Upper lobe of left lung (tissue), 6 donors: ENCODE measurements at places on chromosomes 1 and 21.

- DNase-seq = no peak
Observed at GRCh38 chr21:46171585-46171984, 12.7 kb downstream of the SPATC1L start.

DNA sequence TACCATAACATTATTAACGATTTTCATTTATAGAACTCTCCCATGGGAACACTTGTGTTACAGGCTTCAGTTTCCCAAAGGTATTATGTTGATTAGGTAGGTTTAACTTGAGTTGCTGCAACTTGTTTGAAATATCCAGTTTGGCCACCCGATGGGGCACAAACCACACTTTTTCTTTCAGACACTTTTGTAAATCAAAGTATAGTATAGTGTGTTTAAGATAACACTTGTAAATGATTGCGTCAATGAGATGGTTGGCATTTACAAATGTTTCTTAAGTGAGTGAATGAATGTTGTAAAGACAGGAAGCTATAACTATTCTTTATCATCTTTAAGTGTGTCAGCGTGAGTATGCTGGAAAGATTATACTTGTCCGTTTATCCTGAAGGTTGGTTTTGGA lies 4.3 kb downstream of the XPR1 start:
- no peak for DNase-seq

DNA sequence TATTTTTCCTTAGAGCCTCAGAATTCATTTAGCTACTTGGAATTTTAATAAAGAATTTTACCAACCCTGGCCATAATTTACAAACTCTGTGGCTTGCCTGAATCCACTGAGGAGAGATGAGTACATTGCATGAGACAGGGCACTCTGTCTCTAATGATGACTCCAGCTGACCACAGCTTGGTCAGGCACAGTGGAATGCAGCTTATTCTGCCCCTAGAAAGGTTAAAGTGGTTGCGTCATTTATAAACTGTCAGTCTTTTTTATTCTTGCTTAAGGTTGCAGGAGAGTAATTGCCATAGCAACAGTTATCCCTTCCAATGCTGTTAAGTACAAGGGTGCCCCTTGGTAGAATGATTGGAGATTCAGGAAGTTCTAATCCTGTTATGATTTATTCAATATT lies 28.3 kb downstream of the PDE4B start:
- no peak for DNase-seq

- no peak for DNase-seq
Observed at GRCh38 chr1:96296991-96297390, 424.6 kb upstream of the PTBP2 start.

DNA sequence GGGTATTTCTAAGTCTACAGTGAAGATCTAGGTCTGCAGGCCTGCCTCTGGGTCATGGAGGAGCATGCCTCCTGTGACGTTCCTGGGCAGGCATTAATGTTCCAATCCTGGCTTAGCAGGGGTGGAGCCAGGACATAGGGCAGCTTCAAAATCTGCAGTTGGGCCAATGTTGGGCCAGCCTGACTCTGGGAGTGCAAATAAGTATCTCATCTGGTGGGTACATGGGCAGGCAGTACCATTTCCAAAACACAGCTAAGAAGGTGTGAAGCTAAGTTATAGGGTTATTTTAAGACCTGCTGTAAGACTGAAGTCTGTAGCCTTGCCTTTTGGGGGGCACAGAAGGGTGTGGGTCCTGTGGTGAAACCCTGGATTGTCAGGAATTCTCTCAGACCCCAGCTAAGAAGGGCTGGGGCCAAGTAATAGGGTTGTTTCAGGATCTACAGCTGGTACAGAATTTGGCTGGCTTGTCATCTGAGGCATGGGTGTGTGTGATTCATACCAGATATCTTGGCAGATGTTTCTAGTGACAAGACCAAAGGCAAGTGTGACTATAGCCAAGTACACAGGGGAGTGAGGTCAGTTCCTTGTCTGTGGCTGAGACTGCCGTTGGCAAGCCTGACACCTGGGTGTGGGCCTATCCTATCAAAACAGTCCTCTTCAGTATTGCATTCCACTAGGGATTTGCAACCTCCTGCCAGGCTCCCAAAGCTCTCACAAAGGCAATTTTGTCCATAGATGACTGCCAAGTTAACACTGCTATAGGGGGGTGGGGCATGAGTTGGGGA lies 468.7 kb upstream of the B3GALT2 start:
- no peak for DNase-seq

- peak; percentile 83 for DNase-seq
Observed at GRCh38 chr1:1088801-1089680, 14.9 kb upstream of the RNF223 start.

DNA sequence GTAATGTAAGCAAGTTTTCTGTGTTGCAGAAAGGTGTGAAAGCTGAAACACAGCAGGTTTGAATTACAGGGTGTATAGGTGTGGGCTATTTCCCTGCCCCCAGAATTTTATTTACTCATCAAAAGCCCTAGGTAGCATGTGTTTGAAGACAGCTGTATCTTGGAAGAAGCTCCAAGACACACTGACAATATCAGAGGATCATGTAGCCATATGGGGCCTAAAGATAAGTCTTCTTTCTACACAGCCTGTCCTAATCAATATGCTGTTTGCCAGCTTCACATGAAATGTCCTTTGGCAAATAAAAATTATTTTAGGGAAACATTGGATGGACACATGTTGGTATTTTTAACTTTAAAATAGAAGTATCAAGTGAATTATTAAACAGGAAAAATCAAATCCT lies 17.5 kb upstream of the SUCO start:
- DNase-seq = no peak
